Suppressor macrophage (primary cell): ENCODE measurements at places on chromosomes 2 and 18.

GRCh38 chr2:19350678-19351401, 7.6 kb downstream of the OSR1 start:
- DNase-seq: no peak

DNA sequence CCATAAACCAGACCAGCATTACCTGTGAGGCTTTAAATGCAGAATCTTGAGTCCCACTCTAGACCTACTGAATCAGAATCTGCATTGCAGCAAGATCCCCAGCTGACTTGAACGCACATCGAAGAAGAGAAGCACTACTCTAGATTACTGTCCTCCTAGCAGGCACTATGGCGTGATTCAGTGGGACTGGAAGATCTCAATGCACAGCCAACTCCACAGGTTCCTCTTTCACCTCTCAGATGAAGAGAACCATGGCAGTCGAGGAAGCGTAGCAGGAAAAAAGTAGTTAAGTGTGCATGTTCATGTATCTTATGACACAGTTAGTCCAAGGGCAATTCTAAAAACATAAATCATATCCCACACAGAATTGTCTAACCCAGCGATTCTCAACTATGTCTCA, 97.4 kb downstream of the STK39 start:
- DNase-seq: no peak

DNA sequence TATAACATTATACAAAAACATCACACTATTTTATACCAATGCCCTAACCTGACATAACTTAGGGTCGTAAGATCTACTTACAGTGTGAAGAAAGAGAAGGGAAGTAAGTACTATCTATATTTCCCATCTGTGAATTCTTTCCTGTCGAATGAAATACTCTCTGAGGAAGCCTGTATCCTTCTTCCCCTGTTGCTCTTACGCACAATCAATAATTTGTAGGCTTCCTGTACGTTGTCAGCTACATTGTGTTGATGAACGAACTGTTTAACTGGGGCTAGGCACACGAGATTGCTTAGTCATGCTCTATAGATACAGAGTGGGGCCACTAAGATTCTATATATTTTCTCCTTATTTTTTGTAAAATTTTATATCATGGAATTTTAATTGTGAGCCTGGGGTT, 1125.0 kb upstream of the CELF4 start:
- DNase-seq: no peak

DNA sequence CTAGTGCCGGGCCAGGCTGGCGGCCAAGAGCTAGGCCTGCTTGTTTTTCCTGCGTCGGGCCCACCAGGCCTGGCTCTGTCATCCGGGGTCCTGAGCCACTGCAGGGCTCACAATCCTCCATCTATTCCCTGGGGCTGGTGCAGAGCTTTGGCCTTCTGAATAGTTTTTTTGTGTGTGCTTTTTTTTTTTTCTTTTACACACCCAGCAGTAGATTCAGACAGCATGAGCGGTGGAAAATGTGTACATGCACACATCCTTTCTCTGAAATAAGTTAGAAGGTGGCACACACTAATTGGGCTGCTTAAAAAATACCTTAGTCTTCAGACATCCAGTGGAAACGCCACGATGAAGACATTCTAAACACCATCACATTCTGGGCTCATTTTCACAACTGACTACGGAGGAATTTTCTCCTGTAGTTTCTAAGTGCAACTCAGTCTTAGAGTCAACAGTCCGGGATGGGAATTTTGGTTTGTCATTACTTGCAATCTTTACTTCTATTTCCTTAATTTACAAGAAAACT, 6.1 kb downstream of the ZFP36L2 start:
- peak; percentile 42 for DNase-seq

DNA sequence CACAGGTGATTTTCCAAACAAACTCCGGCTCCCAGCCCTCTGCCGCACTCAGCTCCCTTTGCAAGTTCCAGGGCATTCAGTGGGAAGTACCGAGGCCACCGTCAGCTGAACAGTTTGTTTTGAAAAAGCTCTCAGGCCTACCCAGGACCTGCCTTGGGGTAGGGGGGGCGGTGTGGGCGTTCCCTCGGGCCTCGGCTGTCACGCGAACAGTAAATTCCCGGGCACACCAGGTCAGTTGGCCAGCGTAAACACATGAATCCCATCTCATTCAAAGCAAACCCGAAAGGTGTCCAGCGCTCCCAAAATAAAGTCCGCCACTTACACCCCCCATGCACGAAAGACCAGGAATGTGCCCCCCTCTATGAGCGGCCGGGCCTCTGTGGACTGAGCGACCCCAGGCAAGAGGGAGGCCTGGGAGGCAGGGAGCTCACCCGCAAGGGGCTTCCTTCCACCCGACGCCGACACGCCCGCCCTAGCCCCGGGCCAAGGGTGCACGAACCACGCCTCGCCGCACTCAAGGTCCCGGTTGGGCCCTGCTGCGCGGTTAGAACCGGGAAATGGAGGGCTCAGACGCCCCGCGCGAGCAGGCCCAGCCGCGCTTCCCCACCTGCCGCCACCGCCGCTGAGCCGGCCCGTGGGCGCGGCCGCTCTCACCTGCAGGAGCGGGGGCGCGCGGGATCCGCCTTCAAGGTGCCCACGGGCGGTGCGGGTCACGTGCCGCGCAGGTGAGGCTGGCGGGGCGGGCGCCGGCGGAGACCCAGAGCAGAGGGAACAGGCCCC, at the start of gene WDSUB1:
TSS of gene WDSUB1 (minus strand) at position 775 of the 780 bp plus-strand sequence. CDS start 3,634 bp downstream, outside the sequence.
- DNase-seq: peak; percentile 80

DNA sequence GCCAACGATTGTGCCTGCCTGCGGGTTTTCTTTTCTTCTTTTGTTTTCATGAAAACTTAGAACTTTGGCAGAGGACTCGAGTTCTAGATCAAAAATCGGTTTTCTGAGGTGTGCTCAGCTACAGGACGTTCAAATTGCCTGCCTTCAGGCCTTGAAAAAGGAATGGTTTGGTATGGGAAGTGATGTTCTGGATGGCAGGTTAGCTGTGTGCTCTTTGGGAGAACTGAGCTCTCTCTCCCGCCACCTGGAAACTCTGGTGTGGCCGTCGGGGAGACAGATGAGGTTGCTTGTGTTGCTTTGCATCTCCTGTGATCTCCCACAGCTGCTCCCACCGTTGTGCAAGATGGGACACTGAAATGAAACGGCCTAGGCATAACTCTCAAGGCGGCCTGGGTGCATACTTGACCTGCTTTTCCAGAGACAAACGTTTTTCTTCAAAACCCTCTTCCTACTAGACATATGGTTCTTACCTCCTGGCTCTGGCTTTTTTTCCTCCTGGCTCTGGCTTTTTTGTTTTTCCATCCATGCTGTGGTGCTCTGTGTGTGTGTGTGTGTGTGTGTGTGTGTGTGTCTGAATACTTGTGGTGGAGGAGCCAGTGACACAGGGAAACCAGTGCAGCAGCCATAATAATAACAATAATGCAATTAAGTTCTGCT, 2.0 kb downstream of the FMNL2 start:
- DNase-seq: no peak

DNA sequence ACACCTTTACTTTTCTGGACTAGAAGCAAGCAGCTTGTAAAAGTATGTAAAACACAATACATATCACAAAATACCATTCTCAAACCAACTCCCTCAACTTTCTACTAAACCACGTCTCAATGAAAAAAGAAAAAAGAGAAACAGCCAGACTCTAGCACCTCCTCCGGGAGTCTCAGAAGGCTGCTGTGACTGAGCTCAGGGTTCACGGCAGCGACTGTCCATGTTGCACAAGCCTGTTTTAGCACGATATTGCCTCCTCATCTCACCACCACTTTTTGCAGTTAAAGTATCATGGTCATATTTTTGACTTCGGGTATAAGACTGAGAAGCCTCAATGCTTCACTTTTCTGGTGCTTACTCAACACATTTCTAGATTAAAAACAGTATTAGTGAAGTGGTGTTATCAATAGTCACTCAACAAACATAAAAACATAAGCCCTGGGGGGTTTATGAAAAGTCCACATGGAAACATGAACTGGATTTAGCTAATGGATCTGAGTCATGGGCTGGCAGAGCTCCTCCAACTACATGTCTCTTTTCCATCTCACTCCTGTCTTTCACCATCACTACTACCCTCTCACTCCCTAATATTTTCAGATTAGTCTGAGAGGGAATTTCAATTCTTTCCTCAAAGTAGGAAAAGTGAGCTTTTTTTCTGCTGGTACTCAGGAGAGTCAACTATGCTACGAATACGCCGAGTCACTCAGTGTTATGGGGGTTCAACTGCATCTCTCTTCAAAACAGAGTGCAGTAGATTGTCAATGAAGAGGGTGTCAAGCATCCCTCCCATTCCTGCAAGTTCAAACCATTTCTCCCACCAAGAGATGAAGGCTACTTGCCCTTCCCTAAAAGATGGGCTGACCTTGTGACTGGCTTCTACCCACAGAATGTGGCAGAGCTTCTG, 113.7 kb downstream of the OSR1 start:
- DNase-seq: no peak

GRCh38 chr2:157627594-157628476, 829 bp downstream of the ACVR1C start:
- peak; percentile 2 for DNase-seq

GRCh38 chr2:12948231-12948960, 231.7 kb downstream of the TRIB2 start:
- no peak for DNase-seq

DNA sequence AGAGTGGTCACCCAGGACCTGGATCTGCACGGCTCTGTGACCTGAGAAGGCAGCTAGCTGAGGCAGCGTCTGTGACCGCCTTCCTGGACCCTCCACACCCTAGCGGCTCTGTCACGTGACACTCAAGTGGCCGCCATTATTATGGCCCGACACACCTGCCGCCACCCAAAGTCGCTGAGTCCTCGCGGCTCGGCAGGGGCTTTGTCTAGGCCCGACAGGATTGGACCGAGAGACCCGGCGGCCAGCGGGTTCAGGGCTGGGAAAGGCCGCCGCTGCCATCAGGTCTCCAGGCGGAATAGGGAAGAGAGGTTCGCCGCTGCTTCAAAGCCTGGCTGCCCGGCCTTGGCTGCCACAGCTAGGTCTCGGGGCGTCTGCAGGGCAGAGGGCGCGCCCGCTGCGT, 1162.5 kb upstream of the LRRTM1 start:
- DNase-seq: no peak

DNA sequence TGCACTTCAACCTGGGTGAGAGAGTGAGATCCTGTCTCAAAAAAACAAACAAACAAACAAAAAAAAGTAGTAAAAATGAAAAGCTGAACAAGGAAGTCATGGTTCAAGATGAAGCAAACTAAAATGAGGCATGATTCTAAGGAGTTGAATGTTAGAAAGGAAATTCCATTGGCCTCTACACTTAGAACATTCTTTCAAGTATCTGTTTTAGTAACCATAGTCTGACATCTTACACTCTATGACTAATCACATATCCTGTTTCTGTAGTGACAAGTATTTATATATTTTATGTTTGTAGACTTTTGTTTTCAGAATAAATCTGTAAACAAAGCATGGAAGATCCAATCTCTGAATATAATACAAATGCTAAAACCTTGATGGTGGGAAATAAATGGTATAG, 164.1 kb downstream of the KIAA1328 start:
- DNase-seq: no peak

- DNase-seq: peak; percentile 47
These were observed 2.5 kb upstream of the IL36RN start for GRCh38 chr2:113056521-113056920.

GRCh38 chr2:104923665-104924064, 69.8 kb downstream of the POU3F3 start:
- no peak for DNase-seq

- no peak for DNase-seq
These were observed 270.2 kb downstream of the EN1 start for GRCh38 chr2:118577202-118577601.

DNA sequence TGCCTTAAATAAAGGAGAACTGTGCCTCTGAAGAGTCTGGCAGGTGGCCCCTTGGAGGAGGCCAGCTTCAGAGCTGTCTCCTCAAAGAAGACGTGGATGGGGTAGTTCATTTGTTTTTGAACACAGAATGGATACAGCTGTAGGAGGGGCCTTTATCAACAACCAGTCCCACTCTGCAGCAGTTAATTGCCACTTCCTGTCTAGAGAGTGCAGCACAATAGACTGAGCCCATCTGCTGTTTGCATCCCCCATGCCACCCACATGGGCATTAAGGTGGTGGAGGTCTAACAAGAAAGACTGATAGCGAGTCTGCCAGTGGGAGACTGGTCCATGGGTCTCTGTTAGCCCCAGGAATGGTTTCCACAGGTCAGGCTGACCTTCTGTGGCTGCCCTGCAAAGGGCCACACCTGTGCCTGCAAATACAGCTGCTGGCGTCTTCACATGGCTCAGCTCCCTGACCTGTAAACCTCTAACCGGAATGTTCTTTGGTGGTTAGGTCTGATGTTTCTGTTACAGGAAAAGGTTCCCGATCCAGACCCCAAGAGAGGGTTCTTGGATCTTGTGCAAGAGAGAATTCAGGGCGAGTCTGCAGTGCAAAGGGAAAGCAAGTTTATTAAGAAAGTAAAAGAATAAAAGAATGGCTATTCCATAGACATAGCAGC, 153.3 kb upstream of the ITGA6 start:
- DNase-seq: no peak

DNA sequence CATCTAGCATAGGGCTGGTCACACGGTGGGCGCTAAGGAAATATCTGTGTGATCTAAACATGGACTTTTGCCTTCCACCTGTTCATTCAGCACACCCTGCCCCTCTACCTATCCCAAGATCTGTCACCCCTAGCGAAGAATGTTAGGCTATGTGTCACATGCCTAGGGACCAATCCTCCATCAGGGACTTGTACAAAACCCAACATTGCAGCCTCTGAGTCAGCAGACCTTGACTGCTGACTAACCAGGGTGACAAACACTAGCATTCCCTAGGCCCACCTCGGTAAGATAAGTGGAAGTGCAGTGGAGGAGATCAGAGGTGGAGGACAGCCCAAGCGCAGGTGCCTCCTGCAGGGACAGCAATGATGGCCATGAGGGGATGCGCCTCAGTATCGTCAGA, 99.2 kb downstream of the SOX11 start:
- no peak for DNase-seq

GRCh38 chr18:76686737-76687231, 135.6 kb upstream of the ZNF236 start:
- peak; percentile 86 for DNase-seq

DNA sequence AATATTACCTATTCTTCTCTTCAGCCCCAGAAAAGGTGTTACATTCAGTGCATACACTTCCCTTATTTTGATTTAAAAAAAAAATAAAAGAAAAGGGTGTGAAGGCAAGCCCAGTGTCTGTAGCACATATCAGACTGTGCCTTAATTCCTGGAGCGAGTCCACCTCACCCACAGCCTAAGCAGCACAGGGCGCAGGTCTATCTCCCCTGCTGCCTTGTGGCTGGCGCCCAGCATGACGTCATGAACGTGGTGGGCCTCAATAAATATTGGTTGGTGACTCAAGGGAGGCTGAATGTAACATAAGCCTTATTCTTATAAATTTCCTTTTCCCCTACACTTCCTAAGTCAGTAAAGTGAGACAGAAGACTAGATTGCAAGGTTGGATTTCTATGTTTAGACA, 26.4 kb downstream of the ST3GAL5 start:
- DNase-seq: no peak
